Progenitor cell of endocrine pancreas (in vitro differentiated cells): ENCODE measurements at places on chromosomes 7 and 10. TPM values are rescaled to one million over a fixed set of nuclear protein-coding genes. Genes with fewer than 3 reads are reported as not detected.

Gene SAMD9L
- not detected in 2 replicates for total RNA-seq

Gene SLK
- 29.8 and 29.9 TPM in 2 replicates for total RNA-seq

GRCh38 chr7:41930538-41931262 is 227.8 kb upstream of the INHBA start:
- H3K36me3 ChIP-seq = no peaks in the 10 kb centered on the region
- DNase-seq = no peak
- H3K27me3 ChIP-seq = peaks cover 6% of the 10 kb centered on the region
- H3K27ac ChIP-seq = no peak overlapping the region
- H3K4me3 ChIP-seq = no peak overlapping the region

- peaks cover 37% of the 10 kb centered on the region for H3K4me1 ChIP-seq
- no peak overlapping the region for H3K4me3 ChIP-seq
- H3K27me3 ChIP-seq = peaks cover 7% of the 10 kb centered on the region
- no peak overlapping the region for H3K27ac ChIP-seq
Observed at GRCh38 chr7:104362756-104363155, 34.4 kb downstream of the LHFPL3 start.

GRCh38 chr7:26608402-26608801 is 256.0 kb downstream of the SKAP2 start:
- no peak overlapping the region for H3K27ac ChIP-seq
- no peaks in the 10 kb centered on the region for H3K36me3 ChIP-seq
- no peak overlapping the region for H3K4me3 ChIP-seq
- H3K27me3 ChIP-seq = peaks cover 27% of the 10 kb centered on the region

Gene IL15RA
- total RNA-seq = 0.48 and 1.5 TPM in 2 replicates

Gene BTBD16
- not detected in 2 replicates for total RNA-seq

GRCh38 chr7:78311181-78311580 is 512.6 kb downstream of the PHTF2 start:
- H3K4me1 ChIP-seq = peaks cover 3% of the 10 kb centered on the region
- no peak overlapping the region for H3K27ac ChIP-seq
- H3K27me3 ChIP-seq = no peaks in the 10 kb centered on the region

Gene FLNC
- total RNA-seq = 6.9 and 11.7 TPM in 2 replicates

GRCh38 chr10:77006836-77007511 is 630.6 kb downstream of the KCNMA1 start:
- H3K27me3 ChIP-seq = peaks cover 11% of the 10 kb centered on the region
- H3K36me3 ChIP-seq = no peaks in the 10 kb centered on the region
- H3K4me3 ChIP-seq = no peak overlapping the region
- no peak overlapping the region for H3K27ac ChIP-seq
- peaks cover 1% of the 10 kb centered on the region for H3K4me1 ChIP-seq

GRCh38 chr7:147498081-147498480 is 1092.5 kb upstream of the C7orf33 start:
- no peaks in the 10 kb centered on the region for H3K36me3 ChIP-seq
- DNase-seq = no peak
- H3K4me1 ChIP-seq = no peaks in the 10 kb centered on the region
- H3K27me3 ChIP-seq = no peaks in the 10 kb centered on the region

DNA sequence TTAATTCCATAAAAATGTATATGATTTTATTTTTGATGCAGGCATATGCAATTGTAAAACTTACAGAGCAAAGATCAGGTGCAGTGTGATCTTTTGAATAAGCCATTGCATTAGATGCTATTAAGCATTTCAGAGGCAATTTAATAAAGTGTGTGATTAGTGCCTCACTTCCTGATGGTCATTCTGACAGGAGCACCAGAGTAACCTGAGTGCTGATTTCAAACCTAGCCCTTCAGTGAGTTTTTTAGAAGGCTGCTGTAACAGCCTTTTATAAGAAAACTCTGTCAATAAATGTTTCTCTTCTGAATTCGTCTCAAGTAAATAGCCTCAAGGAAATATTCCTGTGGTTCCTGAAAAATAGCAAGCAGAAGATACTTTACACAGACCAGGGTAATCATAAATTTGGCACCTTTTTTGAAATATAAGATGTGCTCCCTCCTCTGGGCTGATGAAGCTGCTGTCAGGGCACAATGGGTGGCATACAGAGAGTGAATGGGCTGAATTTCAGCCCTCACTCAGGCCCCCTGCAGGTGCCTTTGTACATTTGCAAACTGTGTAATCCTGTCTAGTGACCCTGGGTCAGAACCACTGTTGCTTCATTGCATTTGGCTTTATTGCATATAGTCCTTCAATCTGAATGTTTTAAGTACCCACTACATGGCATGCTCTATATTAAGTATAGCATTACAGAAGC is 193.7 kb upstream of the CSTF2T start:
- H3K27ac ChIP-seq = no peak overlapping the region
- no peak overlapping the region for H3K4me3 ChIP-seq
- no peaks in the 10 kb centered on the region for H3K27me3 ChIP-seq
- no peak for DNase-seq
- no peaks in the 10 kb centered on the region for H3K36me3 ChIP-seq
